Activated effector memory CD4-positive, alpha-beta T cell treated with Interleukin-2 at 50 U/mL for 16 hours (primary cell): ENCODE measurements at places on chromosomes 1 and 21.

GRCh38 chr1:246761396-246761795, 37.2 kb downstream of the SCCPDH start:
- DNase-seq: no peak

- no peak for DNase-seq
Observed at GRCh38 chr1:165686121-165686970, 12.0 kb downstream of the ALDH9A1 start.

DNA sequence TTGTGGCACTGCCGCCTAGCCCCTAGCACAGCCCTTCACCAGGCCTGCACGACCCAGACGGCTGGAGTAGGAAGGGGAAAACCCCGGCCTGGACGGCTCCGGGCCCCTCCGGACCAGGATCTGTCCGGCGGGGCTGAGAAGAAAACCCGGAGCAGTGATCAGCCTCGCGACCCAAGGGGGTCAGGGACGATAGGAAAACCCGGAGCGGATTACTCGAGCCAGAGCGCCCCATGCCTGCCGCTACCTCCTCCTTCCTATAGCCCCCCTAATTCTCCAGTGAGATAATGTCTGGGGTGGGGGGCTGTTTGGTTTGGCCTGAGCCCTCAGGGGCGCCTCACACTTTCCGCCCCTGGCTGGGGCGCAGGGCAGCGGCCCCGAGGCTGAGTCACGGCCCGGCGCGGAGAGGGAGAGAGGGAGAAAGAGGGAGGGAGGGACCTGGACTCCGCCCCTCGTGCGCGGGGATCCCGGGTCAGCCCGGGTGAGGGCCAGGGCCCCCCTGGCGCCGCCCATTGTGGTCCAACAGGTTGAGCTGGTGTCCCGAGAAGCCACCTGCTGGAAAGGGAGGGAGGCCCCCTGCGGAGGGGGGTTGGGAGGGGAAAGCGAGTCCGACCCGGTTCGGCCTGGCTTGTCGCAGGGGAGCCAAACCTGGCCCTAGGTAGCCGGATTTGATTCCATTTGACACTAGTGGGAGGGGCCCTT, 1.7 kb upstream of the ZBTB7B start:
- peak; percentile 72 for DNase-seq

DNA sequence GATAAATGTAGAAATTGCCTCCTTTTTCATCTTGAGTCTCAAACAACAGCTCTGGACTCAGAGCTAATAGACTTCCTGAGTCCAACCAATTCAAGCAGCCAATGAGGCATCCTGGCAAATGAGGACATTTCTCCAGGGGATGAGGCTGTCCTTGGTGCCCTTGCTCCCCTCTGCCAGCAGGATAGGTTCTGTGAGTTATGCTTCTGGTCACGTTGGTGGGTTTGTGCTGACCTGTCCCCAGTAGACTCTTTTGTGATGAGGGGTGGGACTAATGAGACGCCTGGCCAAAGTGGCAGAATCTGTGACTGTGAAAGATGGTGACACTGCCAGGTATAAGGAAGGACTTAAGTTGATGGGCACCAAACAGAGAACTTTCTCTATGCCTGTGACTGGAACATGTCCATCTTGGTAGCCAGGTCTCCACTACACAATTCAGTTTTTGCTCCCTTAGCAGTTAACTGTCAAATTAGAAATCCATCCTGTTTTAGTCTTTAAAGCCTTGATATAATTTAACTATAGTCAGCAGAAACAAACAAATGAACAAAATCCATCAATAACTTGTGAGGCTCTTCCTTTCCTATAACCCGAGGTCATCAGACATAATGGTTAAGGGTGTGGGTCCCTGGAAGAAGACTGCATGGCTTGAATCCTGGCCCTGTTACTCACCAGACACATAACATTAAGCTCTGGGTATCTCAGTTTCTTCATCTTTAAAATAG, 35.7 kb upstream of the THEM4 start:
- DNase-seq: no peak

- no peak for DNase-seq
Observed at GRCh38 chr1:78070758-78071157, 25.0 kb downstream of the GIPC2 start.

GRCh38 chr1:170856455-170856854, 78.9 kb upstream of the MROH9 start:
- DNase-seq: no peak

DNA sequence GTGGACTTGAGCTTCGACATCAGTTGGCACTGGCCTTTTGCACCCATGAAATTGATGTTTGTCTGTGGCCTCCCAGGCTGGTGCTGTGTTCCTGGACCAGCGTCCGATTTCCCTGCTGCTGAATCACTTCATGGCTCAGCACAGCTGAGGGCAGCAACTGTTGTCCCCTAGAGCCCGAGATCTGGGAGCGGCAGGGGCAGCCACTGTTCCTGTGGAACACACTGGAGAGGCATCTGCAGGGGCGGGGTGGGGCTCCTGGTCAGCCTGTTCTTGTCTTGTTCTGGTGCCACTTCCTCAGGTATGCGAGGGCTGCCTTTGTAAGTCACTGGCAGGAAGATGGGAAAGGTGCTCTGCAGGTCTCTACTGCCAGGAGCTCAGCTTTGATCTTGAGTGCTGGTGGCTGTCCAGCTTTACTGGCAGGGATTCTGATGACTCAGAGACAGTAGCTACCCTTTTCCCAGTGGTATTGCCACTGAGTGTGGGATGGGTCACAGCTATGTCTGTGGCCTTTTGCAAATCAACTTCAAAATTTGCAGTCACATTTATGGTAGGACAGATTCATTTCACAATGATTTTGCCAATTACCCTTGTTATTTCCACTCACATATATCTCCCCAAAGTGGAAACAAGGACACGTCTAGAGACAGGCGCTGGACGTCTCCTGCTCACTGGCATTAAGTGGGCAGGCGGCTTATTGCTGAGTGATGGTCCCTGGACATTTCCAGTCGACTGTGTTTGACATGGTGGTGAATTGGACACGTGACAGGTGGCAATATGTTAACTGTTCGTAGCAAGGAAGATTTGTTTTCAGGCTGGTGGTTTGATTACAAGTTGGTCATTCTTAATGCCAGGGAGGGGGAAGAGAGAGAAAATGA, 15.3 kb downstream of the AGPAT3 start:
- DNase-seq: no peak

- no peak for DNase-seq
Observed at GRCh38 chr21:44886113-44887075, 12.9 kb upstream of the PTTG1IP start.

DNA sequence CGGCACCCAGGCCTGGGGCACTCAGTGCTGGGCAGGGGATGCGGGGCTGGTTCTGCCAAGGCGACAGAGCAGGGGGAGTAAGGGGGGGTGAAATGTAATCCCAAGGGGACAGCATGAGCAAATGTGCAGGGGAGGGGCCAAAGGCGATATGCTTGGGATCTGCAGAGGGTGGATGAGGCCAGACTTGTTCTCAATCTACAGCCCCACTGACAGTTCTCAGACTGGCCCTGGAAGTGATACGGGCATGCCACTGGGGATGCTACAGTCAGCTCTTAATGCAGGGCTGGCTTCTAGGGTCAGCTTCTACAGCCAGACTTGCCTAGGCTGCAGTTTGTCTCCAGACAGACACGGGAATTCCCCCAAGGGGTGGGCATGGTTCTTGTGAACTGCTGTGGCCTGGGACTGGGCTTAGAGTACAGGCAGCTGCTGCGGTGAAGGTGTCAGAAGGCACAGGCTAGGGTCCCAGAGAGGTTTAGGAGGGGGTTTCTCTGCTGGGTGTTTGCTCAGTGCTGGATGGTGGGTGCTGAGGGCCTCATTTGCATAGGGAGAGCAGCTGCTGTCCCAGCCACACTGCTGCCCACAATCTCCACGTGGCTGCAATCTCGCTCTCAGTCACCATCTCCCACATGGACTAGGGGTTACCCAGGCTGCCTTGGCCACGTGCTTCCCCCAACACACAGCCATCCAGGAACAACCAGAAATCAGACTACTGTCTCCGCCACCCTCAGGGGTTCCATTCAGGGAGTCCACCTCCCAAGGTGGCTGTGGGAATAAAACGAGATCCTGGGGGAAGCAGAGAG, 190.1 kb downstream of the HIVEP3 start:
- DNase-seq: no peak

DNA sequence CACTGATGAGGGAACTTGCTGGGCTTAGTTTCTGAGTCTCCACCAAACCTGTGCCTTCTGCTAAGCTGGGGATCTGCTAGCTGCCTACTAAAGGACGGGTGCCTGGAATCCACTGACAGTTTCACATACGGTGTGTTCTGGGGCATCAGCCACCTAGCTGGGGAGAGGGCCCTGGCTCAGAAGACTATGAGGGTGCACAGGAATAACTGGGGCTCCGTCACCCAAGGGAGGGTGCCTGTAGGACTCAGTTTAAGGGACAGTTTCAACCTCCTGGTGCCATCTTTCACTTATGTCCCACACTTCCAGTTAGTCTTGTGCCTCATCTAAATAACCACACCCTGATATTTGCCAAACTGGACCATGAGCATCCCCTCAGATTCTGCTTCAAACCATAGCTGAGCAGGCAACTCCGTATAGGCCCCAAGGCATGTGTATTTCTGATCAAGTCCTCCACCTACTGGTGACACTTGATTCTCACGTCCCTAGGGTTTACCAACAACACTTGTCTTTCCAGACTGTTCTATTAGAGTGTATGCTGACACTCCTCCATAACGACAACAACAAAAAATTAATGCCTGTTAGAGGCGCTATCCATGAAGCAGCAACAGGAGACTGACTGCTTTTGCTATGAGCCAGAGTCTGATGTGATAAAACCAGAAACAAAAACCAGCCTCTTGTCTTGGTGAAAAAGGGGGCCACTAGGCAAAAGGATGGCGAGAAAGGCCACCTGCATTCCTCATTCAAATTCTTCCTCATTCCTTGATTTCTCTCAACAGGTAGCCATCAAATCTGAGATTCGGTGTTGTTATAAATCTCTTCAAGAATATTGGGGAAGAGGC, 55.0 kb upstream of the PAXBP1 start:
- no peak for DNase-seq

GRCh38 chr21:41615613-41616012, 107.7 kb upstream of the TMPRSS2 start:
- no peak for DNase-seq

DNA sequence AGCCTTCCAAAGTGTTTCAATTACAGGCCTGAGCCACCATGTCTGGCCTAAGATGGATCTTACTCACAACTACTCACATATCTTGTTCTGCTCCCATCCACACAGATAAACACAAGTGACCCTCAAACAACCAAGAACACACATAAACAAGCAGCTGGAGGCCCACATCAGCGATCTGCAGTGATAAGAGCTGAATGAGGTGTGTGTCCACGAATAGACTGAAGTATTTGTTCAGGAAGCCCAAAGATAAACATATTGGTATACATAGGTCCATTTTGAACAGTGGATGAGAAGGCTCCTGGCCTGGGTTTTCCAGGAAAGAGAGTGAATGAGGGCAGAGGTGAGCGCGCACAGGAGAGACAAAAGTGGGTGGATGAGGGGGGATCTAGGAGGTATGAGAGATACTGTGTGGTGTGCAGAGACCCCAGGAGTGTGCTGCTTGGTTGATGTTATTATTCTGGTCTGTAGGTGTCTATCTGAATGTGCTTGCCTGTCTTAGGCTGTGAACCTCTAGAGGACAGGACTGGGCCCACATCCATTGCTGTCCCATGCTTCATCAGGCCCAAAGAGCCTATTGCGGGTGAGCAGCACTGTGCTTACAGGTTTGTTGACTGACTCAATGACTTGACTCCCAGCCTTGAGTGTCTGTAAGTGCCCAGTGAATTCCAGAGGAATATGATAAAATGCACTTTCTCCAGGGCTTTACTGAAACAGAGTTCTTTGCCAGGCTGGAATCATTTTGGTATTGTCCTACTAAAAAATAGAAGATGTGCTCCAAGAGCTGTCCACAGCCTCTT, 79.9 kb upstream of the ATP1A1 start:
- DNase-seq: no peak

GRCh38 chr1:245298781-245299180, 144.0 kb downstream of the KIF26B start:
- no peak for DNase-seq

GRCh38 chr1:88351960-88352359, 332.1 kb upstream of the PKN2 start:
- DNase-seq: no peak

GRCh38 chr1:17494114-17494729, 45.3 kb upstream of the ARHGEF10L start:
- peak; percentile 32 for DNase-seq

DNA sequence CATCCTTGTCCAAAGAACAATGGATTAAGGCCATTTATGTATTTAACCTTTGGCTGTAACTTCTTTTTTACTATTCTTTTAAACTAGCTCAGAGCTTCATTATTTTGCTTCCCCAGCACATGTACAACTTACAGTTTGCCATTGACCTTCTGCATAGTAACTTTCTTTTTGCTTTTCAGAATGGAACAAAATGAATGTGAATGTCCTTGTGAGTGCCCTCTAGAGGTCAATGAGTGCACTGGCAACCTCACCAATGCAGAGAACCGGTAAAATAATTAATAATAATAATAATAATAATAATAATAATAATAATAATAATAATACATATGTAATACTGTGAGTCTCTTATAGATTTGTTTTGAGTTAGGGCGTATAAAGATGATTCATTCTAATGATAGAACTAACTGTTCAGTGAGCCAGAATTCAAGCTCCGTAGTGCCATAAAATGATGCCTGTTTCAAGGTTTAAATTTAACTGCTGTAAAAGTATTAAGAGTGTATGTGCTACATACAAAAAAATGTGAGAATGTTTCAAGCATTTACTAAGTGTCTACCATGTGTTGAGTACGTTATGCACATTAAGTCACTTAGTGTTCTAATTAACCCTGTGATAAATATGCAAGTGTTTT, 69.0 kb upstream of the RAVER2 start:
- DNase-seq: no peak

DNA sequence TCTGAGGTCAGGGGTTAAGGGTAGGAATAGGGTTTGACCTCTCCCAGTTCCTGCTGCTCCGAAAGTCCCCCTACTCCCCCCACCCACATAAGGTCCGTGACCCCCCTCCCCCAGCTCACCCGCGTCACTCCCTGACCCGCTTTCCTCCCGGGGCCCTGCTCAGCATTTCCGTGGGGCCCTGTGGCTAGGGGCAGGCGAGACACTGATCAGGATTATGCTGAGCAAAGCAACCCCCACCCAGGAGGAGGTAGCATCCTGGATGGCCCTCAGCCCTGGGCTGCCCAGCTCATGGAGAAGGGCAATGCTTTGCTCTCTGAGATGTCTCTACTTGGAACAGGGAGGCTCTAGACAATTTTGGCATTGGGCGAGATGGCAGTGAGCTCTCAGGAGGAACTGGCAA, 3.7 kb downstream of the RORC start:
- no peak for DNase-seq

GRCh38 chr1:214224611-214225354, 56.2 kb upstream of the SMYD2 start:
- DNase-seq: no peak

- DNase-seq: peak; percentile 4
Observed at GRCh38 chr1:46131712-46132528, 509 bp downstream of the PIK3R3 start.

DNA sequence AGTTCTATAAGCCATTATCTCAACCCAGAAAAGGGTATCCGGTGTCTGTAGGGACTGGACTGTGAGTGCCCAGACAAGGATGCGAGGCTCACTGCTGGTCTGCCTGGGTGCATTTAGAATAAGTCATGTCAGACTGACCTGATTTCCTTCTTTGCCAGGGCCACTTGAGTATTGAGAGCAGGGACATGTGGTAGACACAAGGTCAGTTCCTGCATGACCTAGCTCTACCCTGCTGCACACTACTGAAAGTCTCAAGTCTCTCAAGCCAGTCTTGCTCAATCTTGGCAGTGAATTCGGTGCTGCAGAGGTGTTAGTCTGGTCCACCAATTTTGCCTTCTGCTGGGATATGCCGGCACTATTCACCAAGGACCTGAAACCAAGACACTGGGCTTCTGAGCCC, 180.1 kb downstream of the C1orf94 start:
- no peak for DNase-seq

GRCh38 chr21:38985568-38986378, 180.0 kb downstream of the ETS2 start:
- DNase-seq: no peak

GRCh38 chr1:11068600-11069473, 9.0 kb upstream of the SRM start:
- no peak for DNase-seq
